ENCODE measurements at places on chromosomes 12 and 14.

- no peak for DNase-seq
Measured at GRCh38 chr14:103973354-103973753, 31.0 kb upstream of the RD3L start.

- DNase-seq, result peak; percentile 14
Measured at GRCh38 chr12:62640910-62641448, 174.4 kb downstream of the MON2 start.

DNA sequence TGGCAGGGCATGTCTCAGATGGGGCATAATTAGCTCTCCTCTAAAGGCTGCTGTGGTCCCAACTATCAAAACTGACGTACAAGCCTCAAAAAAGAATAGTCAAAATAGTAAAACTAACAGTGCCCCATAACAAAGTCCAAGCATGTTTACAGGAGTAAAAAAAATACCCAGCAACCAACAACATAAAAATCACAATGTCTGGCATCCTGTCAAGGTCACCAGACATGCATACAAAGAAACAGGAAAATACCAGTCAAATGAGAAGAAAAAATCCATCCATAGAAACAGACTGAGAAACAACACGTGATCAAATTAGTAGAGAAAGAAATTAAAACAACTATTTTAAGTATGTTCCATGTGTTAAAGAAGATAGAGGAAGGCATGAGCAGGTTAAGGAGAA is 131.2 kb upstream of the C14orf180 start:
- DNase-seq, result no peak

- DNase-seq, result no peak
Measured at GRCh38 chr14:87066221-87066817, 926.7 kb downstream of the GALC start.

DNA sequence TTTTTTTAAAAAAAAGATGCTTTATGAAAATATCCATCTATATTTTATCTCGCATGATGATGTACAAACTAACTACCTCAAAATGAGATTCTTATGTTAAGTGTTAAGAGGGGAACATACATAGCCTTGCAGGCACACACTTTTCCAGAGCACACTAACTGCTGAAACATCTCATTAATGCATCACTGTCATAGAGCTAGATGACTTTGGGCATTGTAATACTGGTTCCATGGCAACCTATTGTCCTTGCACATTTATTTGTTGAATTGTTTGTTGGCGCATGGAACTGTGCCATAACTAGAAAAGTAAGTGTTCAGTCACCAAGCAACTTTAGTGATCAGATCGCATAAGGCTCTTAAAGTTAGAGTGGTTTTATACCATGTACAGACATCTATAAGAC is 348.3 kb downstream of the GALC start:
- no peak for DNase-seq

DNA sequence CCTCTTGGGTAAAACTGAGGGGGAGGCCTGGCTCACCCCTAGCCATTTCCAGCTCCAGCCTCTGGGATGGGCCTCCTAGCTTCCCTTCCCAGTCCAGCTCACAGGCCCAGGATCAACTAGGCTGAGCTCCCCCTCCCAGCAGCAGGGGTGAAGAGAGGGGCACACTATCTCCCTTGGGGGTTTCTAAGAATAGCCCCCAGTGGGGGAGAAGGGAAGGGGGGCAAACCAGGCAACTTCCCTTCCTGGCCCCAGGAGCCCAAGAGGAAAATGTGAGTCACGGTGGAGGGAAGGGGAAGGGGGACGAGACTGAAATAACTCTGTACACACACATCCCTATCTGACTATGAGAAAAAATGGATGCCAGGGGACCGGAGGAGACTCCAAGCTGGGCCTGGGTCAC is 9.0 kb downstream of the ADCY6 start:
- DNase-seq, result no peak

DNA sequence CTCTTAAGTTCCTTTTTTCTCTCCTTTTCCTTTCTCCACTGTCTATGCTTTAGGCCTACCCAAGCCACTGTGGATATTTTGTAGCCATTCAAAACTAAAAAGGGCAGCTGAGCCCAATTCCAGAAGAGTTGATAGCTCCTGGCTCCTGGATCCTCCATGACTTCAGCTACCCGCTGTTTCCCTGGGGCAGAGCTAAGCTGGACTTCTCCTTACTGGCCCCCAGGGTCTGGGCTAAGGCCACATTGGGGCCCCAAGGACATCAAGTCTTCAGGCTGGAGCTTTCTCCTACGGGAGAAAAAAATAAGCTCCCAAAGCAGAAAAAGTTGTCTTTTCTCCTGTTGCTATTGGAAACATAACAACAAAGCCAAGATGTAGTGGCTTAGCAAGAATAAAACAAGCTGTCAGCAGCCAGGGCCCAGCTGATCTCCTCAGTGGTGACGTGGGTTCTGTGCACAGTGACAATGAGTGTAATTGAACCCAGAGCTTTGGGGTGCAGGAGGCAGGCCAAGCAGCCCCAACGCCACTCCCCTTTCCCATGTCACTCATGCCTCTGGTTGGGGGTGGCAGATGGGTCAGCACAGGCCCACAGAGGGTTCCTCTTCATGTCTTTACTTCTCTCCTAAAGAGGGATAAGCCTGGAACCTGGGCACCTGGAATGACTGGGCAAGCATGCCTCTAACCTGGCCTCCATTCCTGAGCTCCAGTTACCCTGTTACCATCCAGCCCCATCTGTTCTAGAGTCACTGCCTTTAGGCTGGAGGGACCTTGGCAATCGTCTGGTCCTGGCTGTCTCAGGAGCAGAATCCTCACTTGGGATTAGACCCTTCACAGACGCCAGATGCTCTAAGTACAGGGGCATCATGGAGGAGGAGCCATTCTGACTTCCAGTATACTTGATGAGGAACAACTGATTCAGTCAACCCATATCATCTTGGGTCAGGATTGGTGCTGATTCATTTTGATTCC is 171.2 kb downstream of the ZFP36L1 start:
- DNase-seq, result no peak

Measured in CD4-positive, alpha-beta T cell treated with Interleukin-21 for 1 hour (primary cell).